B cell (primary cell): ENCODE measurements at places on chromosomes 12 and 14.

GRCh38 chr12:112166051-112167015 lies 41.0 kb downstream of the TRAFD1 start:
- no peak for DNase-seq

DNA sequence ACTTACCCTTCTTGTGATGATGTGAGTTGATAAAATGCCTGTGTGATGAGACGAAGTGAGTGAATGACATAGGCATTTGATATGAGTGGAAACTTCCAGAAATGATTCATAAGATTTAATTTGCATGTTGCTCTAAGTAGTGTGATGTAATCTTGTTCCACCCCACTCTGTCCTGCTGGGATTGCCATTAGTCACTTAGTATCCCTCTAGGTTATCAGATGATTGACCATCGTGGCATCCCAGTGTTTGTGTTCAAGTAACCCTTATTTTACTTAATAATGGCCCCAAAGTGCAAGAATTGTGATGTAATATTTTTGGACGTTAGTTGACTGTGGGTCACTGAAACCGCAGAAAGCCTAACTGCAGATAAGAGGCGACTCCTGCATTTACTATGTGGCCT lies 214.4 kb upstream of the DIO2 start:
- no peak for DNase-seq

DNA sequence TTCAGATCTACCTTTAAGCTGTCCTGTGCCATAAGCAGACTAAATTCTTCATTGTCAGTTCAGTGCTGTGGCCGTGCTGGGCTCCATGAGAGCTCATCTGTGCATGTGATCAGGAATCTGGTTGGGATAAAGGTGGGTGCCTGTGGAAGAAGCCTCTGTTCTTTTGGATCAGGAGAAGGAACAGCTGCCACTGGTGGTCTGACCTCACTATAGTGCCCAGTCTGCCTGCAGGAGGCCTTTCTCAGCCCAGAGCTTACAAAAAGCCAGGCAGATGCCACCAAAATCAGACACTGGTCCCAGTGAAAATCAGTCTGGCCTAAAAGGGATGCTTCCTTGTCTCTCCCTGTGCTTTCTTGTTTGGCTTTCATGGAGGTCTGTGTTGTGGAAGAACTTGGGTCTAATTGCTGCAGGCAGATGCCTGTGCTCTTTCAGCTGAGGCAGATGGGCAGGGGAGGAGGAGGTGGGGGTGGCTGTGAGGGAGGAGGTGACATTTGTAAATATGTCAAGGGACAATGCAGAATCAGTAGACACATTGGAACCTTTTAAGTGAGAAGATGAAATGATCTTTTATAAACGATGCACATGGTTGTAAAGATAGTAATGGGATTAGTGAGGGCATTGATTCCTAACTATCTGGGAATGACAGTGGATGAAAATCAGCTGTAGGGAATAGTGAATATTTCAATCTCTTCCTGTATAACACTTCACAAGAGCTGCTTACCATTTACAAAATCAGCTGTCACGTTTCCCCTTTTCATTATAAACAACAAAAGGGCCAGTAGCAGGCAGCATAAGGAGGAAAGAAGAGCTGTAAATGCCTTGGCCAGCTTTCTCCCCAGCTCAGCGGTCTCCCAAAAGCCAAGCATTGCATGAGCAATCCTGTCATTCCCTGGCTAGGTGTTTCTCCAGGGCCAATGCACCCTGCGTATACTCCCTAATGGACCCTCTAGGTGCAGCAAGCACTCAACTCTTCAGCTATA lies 44.6 kb downstream of the CACNA2D4 start:
- DNase-seq: no peak

DNA sequence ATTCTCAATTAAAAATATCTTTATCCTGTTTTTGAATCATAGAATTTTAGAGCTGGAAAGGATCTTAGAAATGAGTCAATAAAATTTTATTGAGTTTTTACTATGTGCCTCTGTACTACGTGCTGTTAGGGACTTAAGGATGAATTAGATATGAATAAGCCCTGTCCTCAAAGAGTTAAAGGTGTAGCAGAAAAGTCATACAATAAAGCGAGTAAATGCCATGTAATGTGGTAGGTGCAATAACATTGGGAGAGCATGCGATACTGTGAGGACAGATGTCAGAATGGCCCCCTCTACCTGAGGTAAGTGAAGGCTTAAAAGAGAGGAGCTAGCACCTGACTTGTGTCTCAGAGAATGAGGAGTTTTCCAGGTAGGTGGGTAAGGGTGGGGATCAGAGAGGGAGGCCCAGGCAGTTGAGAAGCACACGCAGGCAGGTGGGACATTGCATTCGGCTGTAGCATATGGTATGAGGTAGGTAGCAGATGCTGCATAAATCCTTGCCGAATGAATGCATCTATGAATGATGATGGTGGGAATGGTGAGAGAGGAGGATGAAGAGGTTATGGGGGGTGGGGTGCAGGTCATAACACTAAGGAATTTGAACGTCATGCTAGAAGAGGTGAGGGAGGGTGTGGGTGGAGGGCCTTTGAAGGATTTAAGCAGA lies 35.4 kb upstream of the ATP23 start:
- DNase-seq: no peak
